ENCODE measurements at places on chromosomes 6 and 20. TPM values are rescaled to one million over a fixed set of nuclear protein-coding genes. Genes with fewer than 3 reads are reported as not detected.
A peak's percentile ranks its signal among the peaks of the same experiment; 100 is the strongest.

- DNase-seq: no peak
Measured at GRCh38 chr20:9163995-9164394, 95.1 kb downstream of the PLCB4 start.

DNA sequence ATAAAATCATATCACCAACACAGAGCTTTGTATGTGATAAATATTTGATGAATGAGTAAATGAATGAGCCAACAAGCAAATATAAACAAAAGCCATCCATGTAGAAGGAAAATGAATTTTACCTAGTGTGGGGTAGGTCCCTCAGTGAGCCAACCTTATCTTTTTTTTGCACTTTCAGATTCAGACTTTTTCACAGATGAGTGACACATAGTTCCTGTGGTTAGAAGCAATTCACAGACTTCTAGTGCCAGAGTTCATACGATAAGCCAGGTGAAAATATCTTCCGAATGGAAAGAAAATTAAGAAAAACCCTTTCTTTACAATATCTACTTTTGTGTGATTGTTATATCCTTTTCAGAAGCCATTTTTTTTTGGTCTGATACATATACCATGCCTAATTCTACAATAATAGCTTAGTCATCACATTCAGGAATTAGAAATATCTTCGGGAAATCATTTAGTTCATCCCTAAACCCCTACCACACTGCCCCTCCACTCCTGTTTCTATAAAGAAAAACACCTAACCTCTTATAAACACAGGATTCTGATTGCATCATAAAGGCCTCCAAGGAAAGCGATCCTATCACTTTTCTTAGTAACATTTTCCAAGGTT, 82.7 kb upstream of the CNR1 start:
- no peak for DNase-seq

The C6orf132 gene
- polyA plus RNA-seq: 3.8 TPM

- DNase-seq: peak; percentile 79
Measured at GRCh38 chr20:6636209-6637159, 131.0 kb upstream of the BMP2 start.

DNA sequence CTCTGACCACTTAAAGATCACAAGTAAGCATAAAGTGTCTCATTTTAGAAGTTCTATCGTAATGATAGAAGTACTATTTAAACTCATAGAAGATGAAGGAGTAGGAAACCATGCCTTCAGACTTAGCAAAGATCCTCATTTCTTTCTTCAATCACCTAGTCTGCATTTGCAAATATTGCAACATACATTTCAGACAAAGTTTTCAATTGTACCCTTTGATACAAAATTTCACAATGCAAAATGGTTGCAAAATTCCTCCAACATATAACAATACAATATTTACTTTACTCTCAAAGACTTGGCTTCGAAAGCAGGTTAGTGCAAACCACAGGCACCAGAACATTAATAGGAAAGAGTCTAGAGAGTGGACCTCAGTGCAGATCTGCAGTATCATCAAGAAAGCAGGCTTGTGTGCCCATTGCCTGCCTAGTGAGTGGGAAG, 16.1 kb upstream of the ROS1 start:
- DNase-seq: no peak

DNA sequence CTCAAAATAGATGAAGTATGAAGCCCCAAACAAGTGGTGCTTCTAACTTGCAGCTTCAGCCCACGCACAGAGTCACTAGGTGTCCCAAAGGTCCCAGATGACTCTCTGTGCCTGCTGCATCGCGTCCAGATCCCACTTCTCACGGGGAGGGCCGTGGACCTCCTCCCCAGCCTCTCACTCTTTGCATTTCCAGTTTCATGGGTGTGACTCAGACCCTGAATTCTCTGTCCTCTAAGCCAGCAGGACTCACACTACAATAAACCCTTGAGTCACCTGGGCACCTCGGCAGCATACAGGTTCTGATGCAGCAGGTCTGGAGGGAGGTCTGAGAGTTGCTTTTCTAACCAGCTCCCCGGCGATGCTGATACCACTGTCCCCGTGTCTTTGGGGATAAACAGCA, 114.0 kb upstream of the RIN2 start:
- no peak for DNase-seq

The PBOV1 gene
- polyA plus RNA-seq: 0.06 TPM

- no peak for DNase-seq
Measured at GRCh38 chr6:130148181-130148580, 74.6 kb downstream of the SAMD3 start.

- no peak for DNase-seq
Measured at GRCh38 chr6:121521164-121521555, 85.7 kb downstream of the GJA1 start.

DNA sequence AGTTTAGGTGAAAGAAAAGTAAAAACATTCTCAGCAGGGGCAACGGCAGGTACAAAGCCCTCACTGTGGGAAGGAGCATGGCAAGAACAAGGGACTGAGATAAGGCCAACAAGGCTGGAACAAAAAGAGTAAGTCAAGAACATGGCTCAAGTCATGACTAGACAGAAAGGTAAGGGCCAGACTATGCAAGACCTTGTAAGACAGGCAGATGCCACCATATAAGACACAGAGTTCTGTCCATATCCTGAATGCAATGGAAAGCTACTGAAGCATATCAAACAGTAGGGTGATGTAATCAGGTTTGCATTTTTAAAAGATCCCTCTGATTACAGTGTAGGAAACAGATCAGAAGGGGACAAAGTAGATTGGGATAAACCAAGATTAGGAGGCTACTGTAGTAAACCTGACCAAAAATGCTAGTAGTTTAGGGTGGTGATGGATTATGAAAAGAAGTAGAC, 5.5 kb downstream of the REV3L start:
- no peak for DNase-seq

GRCh38 chr20:48875233-48875913, 46.1 kb upstream of the ARFGEF2 start:
- DNase-seq: no peak

- DNase-seq: no peak
Measured at GRCh38 chr6:64838726-64839125, 868.3 kb downstream of the EYS start.

DNA sequence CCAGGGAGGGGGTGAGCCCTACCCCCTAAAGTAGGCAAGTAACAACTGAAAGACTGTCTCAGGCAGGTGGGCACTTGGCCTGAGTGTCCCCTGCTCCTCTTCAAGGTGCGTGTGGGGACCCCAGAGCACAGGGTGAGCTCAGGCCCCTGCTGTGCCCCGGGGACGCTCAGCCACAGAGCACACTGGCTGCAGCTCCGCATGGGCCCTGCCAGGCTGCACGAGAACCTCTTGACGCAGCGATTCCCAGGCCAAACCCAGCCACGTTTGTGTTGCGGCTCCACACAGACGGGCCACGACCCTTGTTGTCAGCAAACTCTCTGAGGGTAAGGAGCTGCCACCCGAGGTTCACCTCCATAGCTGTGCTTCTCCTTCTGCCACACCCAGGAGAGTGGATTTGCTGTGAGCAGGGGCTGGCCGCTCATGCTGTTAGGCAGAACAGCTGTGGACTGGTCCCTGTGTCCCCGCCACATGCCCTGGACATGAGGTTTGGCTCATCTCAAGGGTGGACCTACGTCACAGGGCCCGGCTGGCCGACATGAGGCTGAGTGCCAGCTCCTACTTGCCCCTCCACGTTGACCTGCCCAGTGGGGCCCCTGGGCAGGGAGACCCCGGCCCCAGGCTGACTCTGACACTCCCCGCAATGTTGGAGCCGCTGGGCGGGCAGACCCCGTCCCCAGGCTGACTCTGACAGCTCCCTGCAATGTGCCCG, 29.7 kb upstream of the GATA5 start:
- no peak for DNase-seq

GRCh38 chr6:35216851-35217811, 3.4 kb downstream of the SCUBE3 start:
- DNase-seq: no peak

DNA sequence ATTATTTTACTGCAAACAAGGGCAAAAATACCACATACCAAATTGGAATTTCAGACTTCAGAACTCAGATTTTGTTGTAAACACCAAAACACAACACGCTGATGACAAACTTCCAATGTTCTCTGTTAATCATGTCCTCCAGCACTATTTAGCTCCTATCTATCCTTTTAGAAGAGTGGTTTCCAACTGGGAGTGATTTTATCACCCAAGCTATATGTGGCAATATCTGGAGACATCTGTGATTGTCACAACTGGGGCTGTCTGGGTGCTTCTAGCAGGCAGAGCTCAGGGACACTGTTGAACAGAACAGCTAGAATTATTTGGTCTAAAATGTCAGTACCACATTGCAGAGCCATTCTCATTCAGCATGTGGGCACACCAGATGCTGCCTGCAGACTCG, 244.6 kb downstream of the FOXC1 start:
- no peak for DNase-seq

The FOXC1 gene
- polyA plus RNA-seq: 1.3 TPM

GRCh38 chr6:150072201-150072600, 3.3 kb upstream of the ULBP3 start:
- peak; percentile 94 for DNase-seq

- DNase-seq: peak; percentile 4
Measured at GRCh38 chr6:55239099-55239498, 64.8 kb downstream of the HCRTR2 start.

The GPSM3 gene
- polyA plus RNA-seq: 19.3 TPM

The PEX3 gene
- 29.3 TPM for polyA plus RNA-seq

DNA sequence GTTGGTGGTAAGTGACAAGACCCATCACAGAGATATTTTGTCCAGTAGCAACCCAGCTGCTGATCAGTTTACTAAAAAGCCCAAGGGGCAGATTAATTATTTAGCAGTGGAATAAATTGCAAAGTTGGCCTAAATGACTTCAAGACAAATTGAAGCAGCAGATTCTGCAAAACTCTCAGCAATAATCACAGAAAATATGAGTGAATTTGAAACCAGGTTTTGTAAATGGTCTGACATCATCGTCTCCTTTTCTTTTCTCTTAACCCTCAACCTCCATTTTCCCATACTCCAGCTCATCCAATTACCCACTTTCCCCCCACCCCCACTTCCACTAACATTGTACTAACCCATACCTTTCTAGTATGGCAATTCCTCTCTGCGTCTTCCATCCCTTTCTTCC, 11.3 kb upstream of the PTPRK start:
- no peak for DNase-seq

The SOX18 gene
- 16.5 TPM for polyA plus RNA-seq

DNA sequence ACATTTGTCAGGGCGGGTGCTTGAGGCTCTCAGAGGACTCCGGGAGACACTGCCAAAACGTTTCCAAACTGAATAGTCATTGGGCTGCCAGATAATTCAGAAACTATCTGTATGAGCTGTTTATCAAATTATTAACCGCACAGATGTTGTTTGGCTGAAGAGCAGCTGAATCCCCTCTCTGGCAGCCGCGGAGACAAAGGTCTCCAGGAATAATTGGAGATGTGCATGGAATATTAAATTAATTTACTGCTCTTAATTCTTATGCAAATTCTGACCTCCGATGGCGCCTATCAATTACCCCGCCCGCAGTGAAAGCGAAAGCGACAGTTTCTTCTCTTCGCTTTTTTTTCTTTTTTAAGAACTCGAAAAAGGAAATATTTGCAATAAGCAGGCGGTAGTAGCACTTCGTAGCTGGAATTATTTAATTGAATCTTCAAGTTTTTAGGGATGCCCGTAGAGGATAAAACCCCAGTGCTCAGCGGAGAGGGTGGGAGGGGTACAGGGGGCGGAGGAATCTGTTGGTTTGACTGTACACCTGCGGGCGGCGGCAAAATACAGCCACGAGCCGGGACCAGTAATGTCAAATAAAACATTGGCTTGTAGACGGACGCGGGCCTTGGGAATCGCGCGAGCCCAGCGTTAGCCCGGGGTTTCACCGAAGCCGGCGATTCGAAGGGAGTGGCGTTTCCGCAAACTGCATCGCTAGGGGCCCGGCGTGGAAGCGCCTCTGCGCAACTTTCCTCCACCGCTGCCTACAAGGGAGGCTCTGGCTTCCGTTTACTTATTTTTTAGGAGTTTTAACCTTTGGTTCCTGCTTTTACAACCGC, 6.2 kb downstream of the LINC00237 start:
- no peak for DNase-seq

GRCh38 chr6:170093658-170094596, 197.0 kb downstream of the DLL1 start:
- no peak for DNase-seq

GRCh38 chr6:109097661-109098060, 2.4 kb downstream of the CEP57L1 start:
- DNase-seq: no peak

GRCh38 chr20:38126932-38127621, 38.0 kb downstream of the TGM2 start:
- no peak for DNase-seq

The CYB5R4 gene
- 10.9 TPM for polyA plus RNA-seq

GRCh38 chr20:9149087-9149486, 80.2 kb downstream of the PLCB4 start:
- no peak for DNase-seq

All from left lung (tissue), 14 donors.